ENCODE measurements at places on chromosomes 1 and 21. TPM values are rescaled to one million over a fixed set of nuclear protein-coding genes. Genes with fewer than 3 reads are reported as not detected.

DNA sequence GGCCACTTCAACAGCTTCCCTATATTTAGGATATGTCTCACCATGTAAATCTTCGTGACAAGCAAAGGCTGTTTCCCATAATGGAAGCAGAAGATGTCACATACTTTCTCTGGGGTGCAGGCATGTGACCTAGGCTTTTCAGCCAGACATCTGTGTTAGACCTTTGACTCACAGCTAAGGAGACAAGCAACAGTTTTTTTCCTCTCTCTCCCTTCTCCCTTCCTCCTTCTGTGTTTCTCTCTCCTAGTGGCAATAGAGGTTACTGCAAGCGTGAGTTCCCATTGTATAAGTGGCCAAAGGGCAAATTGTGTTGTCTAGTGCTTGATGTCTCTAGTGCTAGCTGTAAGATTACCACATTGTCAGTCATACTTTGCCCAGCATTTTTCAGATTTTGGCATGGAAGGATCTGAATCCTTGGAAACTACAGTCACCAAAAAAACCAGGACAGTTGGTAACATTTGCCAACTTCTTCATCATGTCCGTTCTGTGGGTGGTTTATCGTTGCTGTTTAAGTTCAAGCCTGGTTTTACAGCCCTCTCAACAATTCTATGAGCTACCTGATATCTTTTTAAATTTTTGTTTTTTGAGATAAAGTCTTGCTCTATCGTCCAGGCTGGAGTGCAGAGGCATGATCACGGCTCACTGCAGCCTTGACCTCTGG, 44.4 kb upstream of the RABGAP1L start:
- H3K36me3 ChIP-seq = no peaks in the 10 kb centered on the region
- no peak overlapping the region for H3K27ac ChIP-seq
- no peak overlapping the region for H3K4me3 ChIP-seq
- DNase-seq = peak; percentile 75
- peaks cover 10% of the 10 kb centered on the region for H3K4me1 ChIP-seq

GRCh38 chr1:64624218-64624713, 120.6 kb upstream of the RAVER2 start:
- H3K36me3 ChIP-seq = no peaks in the 10 kb centered on the region
- H3K4me1 ChIP-seq = no peaks in the 10 kb centered on the region

DNA sequence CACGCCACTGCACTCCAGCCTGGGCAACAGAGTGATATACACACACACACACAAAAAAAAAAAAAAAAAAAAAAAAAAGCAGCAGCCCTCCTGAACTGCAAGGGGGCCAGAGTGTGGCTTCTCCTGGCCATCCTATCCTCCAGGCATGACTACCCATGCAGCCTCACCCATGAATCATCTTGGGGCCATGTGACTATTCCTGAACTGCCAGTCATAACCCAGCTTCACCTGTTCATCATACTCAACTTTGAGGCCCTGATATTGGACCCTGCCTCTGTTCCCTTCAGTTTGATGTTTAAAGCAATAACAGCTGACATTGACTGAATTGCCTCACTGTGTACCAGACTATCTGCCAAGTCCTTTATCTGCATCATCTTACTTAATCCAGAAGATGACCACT, 2.8 kb upstream of the HPCAL4 start:
- H3K27me3 ChIP-seq = peaks cover 100% of the 10 kb centered on the region
- DNase-seq = no peak
- H3K27ac ChIP-seq = no peak overlapping the region
- peaks cover 7% of the 10 kb centered on the region for H3K4me1 ChIP-seq
- no peaks in the 10 kb centered on the region for H3K36me3 ChIP-seq

DNA sequence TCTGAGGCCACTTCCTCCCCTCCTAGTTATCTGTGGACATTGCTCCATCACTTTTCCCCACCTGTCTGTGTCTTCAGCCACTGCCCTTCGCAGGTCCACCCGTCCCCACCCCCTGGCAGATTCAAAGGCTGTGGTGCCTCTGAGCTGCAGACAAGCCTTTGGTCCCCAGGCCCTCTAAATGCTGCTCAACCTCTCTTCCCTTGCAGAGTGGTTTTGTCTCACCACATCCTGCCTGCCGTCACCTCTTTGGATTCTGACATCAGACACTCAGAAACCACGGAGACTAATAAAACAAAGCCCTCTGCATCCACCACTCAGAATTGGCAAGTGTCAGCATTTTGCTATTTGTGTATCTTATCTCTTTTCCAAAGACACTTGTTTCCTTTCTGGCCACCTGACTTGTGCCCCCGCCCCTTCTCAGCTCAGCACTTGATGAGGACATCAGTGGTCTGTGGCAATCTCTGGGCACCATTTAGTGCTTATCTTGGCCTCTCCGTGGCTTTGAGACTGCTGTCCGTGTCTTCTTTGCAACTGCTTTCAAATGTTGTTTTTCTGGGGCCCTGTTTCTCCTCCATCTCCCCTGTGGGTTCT, 7.7 kb downstream of the CNIH3 start:
- H3K27me3 ChIP-seq = peaks cover 29% of the 10 kb centered on the region
- DNase-seq = no peak
- H3K4me3 ChIP-seq = no peak overlapping the region
- no peaks in the 10 kb centered on the region for H3K36me3 ChIP-seq
- no peak overlapping the region for H3K27ac ChIP-seq

OMA1 gene
- total RNA-seq = 19.8 TPM

DNA sequence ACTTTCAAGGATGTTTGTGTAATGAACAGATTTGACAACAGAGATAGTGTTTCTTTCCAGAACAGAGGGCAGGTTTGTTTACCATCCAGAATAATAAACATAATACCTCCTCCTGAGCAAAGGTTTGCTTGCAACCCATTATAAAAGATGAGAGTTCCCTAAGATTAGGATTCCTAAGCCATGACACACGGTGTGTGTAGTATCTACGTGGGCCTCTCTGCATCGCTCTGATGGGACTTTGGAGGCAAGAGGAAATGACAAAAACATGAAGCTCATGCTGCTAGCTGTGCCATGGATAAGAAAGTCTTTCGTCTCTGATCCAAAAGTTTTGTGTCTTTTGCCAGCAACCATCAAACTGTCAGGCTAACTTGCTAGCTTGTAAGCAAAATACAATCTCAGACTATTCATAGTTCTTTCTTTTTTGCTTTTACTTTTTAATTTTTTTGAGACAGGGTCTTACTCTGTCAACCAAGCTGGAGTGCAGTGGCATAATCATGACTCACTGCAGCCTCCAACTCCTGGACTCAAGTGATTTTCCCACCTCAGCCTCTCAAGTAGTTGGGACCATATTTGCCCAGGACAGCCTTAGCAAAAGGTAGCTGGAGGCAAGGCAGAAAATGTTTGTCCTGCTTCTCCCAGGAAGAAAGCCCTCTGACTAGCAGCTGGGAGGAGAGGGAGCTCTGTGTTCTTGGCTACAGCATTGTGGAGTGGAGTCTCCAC, 81.1 kb downstream of the LHX4 start:
- peaks cover 7% of the 10 kb centered on the region for H3K4me1 ChIP-seq
- no peaks in the 10 kb centered on the region for H3K27me3 ChIP-seq
- no peak overlapping the region for H3K27ac ChIP-seq
- no peak overlapping the region for H3K4me3 ChIP-seq

MANEAL gene
- total RNA-seq = 0.24 TPM

- DNase-seq = peak; percentile 78
- no peaks in the 10 kb centered on the region for H3K27me3 ChIP-seq
- no peaks in the 10 kb centered on the region for H3K4me1 ChIP-seq
- no peaks in the 10 kb centered on the region for H3K36me3 ChIP-seq
- H3K27ac ChIP-seq = no peak overlapping the region
Observed at GRCh38 chr1:42146626-42147320, 6.4 kb upstream of the GUCA2B start.

All from neural progenitor cell (in vitro differentiated cells).